ENCODE measurements at places on chromosomes 5 and 9.

DNA sequence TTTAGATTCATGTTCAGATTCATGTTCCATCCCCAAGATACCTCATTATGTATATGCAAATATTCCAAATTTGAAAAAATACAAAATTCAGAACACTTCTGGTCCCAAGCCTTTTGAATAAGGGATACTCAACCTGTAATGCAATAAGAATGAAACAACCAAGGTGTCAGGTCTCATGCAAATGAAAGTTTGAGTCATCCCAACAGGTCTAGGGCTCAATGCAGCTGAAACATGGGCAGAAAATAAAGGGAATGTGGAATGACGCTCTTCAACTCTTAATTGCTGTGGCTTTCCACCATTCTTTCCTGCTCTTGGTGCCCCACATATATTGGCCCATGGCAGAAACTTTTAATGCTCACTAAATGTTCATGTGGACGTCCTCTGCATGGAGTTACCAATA lies 107.3 kb upstream of the DAPK1 start:
- no peak for DNase-seq

GRCh38 chr9:536597-537511 lies 304.6 kb upstream of the DMRT1 start:
- no peak for DNase-seq

GRCh38 chr5:60483050-60483449 lies 216.9 kb downstream of the DEPDC1B start:
- DNase-seq = no peak

DNA sequence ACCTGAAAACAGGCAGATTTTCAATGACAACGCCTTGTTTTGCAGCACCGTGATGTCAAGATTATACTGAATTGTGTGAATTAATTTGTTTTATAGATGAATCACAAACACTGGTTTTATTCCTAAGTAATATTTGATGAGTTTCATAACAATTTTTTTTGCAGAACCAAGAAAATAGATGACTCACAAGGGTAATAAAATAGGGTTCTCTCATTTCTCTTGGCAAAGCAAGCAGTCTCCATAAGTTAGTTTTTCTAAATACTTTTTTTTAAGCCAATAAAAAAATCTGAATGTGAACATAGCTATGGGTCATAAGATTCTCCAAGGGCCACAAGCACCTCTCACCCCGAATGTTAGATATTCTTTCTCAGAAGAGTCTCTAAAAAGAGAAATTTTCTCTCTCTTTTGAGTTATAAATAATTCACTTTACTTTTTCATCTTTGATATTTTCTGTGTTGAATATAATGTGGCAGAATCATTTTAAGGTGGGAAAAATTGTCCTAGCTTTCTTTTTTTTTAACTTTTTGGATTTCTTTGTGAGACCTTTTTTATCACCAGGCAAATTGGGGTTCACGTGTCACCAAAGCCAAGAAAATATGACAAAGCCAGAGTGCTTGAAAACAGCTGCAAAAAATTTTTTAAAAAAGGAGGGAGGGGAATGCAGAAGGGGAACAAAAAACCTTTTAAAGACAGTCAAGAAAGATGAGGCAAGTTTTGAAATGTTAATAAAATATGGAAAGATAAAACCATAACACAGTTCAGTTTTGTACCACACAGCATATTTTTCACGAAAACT lies 174.6 kb upstream of the DAPK1 start:
- DNase-seq = no peak

- DNase-seq = no peak
These were observed 399.7 kb downstream of the TLE1 start for GRCh38 chr9:81289622-81290021.

DNA sequence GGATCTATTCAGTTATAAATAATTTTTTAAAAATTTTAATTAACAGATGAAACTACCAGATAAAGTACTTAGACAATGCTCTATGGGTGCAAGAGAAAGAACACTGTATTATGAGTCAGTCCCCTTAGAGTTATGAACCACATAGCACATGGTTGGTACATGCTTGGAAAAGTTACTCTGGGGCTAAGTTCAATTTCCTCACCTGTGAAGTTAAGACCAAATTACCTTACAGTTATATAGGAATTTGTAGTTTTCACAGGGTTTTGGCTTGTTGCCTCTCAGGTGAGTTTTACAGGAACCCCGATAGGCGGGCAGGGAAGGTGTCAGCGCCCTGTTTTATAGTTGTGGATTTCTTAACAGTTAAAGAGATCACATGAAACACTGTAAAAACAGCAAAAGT lies 1.2 kb downstream of the PANK3 start:
- no peak for DNase-seq

GRCh38 chr9:75185585-75186170 lies 97.4 kb downstream of the OSTF1 start:
- no peak for DNase-seq

- DNase-seq = peak; percentile 65
These were observed 342.4 kb upstream of the GRIA1 start for GRCh38 chr5:153147891-153148623.

DNA sequence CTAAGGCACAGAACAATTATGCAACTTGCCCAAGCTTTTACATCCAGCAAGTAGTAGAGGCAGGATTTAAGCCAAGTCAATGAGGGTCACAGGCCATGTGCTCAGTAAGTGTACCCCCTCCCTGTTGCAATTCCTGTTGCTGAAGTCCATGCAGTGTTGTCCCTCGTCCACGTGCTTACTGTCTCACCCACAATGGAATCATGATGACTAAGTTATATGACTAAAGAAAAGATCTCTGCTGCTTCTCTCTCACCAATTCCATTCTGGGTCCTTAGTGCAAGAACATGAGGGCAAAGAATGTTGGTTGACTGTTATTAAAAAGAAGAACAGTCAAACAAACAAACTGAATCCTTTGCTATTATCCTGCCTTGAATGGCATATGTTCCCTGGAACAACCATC lies 233.6 kb upstream of the SLC24A2 start:
- DNase-seq = no peak

DNA sequence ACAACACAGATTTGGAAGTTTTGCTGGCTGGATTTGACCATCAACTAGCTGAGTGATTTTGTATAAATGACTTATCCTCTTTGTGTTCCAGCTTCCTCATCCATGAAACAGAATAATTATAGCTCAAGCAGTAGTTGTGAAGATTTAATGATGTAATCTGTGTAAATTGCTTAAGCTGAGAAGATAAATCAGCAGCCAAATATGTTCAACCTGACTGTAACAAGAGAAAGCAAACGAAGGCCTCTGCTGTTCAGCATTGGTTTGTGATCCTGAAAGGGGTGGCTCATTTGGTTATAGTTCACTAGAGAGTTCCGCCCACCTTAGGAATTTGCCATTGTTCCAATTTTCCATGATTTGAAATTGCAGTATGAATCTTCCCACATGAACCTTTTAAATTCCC lies 75.7 kb upstream of the CCDC112 start:
- DNase-seq = no peak

DNA sequence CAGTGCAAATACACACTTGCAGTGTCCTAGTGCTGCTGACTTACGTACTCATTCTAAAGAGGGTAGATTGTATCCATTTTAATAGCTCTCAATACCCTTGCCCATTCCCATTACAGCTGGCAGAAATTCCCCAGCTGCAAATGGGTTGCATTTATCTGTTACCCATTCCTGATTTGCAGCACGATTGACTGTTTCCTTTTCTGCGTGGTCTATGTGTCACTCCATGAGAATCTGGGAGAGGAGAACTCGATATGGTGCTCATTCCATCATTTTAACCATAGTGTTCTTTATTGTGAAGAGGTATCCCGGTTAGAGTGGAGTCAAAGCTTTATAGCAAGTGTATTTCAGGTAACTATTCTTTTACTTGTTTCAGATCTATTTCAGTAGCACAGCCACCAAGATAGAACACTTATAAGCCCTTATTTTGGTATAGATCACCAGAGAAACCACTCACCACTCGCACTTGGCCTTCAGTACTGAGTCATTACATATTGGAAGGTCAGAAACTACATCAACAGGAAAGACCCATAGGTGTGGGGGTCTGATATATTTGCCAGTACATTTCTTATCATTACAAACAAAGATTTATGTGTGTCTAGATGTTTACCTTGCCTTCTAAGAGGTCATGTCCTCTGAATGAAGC lies 139.5 kb downstream of the MUSK start:
- no peak for DNase-seq

GRCh38 chr5:123340928-123341327 lies 82.3 kb downstream of the CEP120 start:
- no peak for DNase-seq

- DNase-seq = no peak
These were observed 201.2 kb downstream of the ADAMTS12 start for GRCh38 chr5:33690374-33691135.

DNA sequence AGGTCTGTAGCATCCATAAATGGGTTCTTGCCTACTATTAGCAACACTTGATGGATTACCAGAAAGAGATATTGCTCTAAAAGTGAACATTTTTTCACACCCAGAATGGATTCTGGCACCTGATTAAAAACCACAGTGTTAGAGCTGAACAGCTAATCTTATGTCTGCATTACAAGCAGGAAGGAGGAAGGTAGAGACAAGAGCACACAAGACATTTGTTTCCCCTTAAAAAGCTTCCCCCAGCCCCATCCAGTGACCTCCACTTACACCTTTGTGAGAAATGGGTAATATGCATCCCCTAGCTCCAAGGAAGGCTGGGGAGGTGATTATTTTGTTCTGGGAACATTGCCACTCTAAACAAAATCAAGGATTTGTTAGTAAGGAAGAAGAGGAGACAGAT lies 12.0 kb upstream of the TRIM36 start:
- DNase-seq = no peak

- DNase-seq = no peak
These were observed 471.9 kb downstream of the AGTPBP1 start for GRCh38 chr9:85269811-85270210.

- DNase-seq = no peak
These were observed 2.4 kb downstream of the OTP start for GRCh38 chr5:77635917-77636640.

DNA sequence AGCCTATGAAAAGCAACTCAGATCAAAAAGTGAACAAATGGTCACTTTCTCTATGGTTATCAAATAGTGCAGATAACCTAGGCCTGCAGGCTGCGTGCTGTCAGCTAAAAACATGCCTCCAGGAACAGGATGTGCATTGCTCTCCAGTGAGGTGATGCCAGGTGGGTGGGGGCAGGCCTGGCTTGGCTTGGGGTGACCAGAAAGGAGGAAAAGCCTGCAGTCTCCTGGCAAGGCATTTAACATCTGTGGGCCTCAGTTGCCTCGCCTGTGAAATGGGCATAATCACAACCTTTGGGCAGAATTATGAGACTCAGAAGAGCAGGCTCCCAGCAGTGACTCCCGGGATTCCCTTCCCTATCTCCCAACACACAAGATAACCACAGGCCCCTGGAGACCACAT lies 135.9 kb downstream of the COL23A1 start:
- peak; percentile 9 for DNase-seq

GRCh38 chr9:79924836-79925235 lies 353.1 kb downstream of the TLE4 start:
- no peak for DNase-seq

- no peak for DNase-seq
These were observed 91.1 kb downstream of the MYO10 start for GRCh38 chr5:16844952-16845351.

DNA sequence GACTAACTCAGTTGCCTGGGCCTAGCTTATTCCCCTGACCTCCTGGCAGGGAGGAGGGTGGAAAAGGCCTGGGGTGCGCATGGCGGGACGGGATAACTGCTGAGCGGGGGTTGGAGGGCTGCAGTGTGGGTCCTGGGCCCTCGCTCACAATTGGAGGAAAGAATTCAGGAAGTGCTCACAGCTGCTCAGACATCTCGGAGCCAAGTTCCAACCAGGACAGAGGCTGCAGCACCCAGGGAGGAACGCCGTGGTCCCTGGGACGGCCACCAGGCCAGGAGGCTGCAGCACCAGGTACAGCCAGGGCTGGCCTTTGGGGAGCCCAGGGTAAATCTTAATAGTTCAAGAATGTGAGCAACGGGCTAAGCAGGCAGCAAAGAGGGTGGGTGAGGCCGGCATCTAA lies at the start of gene SPAAR:
TSS of gene SPAAR (plus strand) at position 217 of the 400 bp plus-strand sequence. CDS start 974 bp downstream, outside the sequence.
- no peak for DNase-seq

DNA sequence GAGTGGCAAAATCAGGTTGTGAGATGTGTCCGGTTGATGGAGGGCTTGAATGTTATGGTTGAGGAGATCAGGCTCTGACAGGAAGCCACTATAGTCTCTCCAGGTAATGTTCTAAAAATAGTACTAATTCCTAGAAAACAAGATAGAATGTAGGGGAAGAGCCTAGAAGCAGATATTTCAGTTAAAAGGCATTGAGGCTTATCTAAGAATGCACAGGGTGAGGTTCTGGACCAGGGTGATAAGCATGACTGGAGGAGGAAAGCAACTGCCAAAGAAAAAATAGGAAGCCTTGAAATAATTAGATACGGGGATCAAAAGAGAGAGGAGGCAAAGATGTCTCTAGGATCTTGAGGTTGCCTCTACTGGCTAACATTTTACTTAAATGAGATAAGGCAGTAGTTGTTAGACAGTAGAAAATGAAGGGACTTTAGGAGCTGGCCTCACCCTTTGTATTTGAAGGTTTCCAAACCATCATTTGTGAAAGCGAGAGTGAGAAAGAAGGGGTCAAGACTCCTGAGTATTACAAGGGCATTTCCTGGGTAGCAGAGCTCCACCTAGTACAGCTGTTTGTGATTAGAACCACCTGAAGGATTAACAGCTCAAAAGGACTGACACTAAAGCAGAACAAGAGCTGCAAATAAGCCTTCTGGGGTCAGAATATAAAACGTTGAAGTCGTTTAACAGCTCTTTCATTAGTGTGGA lies 15.4 kb upstream of the ARL15 start:
- DNase-seq = no peak

- peak; percentile 69 for DNase-seq
These were observed 236.4 kb downstream of the CAAP1 start for GRCh38 chr9:26656003-26656870.

- DNase-seq = peak; percentile 82
These were observed 70.6 kb downstream of the ACTBL2 start for GRCh38 chr5:57411982-57412381.

DNA sequence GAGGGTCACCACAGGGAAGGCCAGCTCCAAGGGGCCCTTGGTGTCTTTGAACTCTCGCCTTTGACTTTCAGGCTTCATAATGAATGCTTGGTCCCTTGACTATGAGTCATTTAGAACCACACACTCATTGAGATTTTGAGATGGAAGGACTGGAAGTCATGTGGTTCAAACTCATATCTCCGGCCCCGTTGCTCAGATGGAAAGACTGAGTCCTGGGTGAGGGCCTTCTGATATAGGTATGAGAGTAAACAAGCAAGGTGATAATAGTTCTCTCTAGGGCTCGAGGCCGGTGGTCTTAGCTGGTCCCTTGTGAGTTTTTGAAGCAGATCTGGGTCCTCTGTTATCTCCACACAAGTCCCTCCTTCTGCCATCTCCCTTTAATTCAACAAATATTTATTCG lies 210.6 kb downstream of the PAX5 start:
- DNase-seq = no peak

DNA sequence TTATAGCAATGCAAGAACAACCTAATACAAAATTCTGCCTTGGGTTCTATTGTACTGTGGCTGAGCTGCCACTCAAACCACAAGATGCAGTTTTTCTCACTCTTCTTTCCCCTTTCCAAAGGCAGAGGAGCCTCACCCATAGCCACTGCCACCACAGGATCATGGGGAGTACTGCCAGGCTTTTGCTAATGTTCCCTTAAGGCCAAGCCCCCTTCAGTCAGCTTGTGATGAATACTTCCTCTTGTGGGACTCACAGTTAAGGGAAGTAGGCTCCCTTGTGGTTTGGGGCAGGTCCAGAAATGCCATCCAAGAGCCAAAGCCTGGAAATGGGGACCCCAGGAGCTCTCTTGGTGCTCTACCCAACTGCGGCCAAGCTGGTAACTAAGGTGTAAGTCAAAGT lies 258.7 kb downstream of the SPATA31D1 start:
- no peak for DNase-seq

All from lung (tissue), 17 donors.